T-helper 9 cell (primary cell): ENCODE measurements at places on chromosomes 6 and 20.
A peak's percentile ranks its signal among the peaks of the same experiment; 100 is the strongest.

DNA sequence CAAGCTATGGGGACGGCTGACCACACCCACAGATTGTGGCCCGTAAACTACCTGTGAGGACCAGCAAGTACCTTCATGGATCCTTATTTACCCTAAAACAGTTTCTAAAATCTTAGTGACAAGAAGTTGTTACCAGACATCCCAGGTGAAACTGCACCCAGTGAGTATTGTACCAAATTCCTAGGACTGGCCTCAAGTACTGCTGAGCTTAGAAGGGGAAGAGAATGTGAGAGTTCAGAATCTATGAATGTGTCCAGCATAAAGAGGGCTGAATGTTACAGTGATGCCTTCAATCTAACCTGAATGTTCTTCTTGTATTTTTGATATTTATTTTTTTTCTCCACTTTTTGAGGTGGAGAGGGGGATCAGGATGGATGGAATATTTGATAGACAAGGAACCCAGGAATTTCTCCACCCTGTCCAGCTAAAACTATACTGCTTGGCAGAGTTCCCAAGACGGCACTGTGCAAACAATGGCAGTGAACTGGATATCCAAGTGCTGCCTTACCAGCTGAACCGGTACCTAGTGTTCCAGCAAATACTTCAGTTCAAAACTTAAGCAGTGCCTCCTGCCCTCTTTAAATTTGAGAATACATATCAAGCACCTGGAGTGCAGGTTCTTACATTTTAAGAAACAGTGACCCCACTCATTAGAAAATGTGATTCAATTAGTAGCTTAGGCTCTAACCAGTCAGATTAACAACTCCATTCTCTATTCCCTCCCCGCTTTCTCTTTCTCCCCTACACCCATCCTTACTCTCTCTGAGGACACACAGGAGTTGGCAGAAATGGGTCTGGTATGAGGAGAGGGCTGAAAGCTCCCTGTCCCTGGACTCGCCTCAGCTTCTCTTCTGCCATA lies 427.3 kb upstream of the FLRT3 start:
- DNase-seq: no peak

DNA sequence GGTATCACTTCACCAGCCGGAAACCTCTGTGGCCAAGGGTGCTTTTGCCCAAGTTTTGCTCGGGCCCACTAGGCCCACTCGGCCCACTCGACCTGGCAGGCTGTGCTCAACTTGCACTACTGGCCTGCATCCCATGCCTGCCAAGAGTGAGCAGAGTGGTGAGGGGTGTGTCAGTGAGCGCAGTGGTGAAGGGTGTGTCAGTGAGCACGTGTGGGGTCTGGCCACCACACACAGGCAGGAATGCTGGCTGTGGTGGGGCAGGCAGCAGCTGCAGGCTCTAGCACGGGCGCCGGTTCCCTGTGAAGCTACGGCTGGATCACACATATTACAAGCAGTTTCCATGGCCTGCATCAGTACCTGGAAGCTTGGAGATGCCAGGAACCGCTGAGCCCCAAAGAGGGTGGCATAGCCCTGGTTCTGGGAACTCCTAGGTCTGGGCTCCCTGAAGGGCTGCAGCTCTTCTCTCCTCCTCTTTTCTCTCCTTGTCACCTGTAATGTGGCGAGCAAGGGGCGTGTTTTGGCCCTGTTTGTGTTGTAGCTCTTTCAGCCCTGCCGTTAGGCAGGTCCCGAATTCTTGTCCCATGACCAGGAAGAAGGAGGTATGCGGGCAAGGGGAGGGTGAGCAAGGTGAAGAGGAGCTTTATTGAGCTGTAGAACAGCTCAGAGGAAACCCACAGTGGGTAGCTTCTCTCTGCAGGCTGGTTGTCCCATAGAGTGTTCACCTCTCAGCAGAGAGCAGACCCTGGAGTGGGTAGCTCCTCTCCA lies 51.0 kb upstream of the CLDN20 start:
- DNase-seq: no peak

DNA sequence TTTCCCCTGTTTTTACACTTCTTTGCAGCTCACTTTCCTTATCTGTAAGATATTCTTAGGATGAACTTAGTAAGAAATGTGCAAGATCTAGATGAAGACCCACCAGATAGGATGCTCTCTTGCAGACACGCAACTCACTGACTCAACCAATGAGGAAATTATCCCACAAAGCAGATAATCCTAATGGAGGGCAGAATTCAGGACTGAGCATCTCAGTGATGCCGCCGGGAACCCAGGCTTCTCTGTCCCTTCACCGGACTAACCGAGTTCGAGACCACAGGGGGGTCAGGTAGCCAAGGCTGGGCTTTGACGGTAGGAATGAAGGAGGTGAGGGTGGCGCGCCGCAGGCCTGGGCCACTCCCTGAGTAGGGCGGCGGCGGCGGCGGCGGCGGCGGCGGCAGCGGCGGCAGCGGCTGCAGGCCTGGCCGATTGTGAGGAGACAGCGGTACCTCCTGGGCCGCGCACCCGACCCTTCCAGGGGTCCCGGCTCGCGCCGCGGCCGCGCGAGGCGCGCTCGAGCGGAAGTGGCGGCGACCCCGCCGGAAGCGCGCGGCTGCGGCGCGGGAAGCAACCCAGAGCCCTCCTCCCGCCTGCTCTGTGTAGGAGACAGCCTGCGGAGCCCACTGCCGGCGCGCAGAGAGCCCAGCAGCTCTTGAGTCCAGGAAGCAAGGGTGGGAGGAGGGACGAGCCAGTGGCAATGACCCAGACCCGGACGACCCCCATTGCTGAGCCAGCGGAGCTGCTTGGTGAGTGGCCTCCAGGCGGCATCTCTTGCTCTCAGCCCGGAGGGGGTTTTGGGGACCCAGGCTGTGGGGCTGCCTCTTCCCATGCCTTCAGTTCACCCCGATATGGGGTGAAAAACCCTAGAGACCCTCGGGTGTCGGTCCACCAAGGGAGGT lies at the start of gene KHDC1:
TSS of gene KHDC1 (minus strand) at position 526 of the 899 bp plus-strand sequence. CDS start 20,679 bp downstream, outside the sequence.
- peak; percentile 38 for DNase-seq

DNA sequence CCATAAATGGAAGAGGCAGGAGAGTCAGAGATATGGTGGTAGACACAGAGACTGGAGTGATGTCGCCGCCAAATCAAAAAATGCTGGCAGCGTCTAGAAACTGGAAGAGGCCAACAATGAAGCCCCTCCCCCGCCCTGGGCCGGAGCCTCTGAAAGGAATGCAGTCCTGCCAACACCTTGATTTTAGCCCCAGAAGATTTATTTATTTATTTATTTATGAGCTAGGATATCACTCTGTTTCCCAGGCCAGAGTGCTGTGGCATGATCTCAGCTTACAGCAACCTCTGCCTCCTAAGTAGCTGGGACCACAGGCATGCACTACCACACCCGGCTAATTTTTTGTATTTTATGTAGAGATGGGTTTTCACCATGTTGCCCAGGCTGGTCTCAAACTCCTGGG lies 82.6 kb upstream of the CCDC167 start:
- DNase-seq: no peak

GRCh38 chr6:40312213-40313015 lies 274.8 kb downstream of the LRFN2 start:
- no peak for DNase-seq

DNA sequence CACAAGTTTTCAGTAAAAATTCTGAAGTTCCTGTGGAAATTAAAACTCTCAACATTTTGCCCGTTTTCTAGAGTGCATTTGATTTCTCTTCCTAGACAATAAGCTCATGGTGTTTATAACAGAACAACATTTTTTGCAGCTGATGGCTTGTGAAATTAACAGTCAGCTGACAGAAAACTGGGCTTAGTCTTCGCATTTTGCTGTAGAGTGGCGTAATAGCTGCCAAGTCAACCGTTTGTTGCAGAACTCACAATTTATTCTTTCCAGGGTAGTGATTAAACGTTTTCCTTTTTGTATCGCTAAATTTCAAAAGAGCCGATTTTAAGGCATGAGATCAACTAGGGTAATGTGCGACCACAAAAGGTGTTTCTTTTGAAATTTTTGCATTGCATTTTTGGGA lies 1.4 kb downstream of the SPO11 start:
- DNase-seq: no peak

DNA sequence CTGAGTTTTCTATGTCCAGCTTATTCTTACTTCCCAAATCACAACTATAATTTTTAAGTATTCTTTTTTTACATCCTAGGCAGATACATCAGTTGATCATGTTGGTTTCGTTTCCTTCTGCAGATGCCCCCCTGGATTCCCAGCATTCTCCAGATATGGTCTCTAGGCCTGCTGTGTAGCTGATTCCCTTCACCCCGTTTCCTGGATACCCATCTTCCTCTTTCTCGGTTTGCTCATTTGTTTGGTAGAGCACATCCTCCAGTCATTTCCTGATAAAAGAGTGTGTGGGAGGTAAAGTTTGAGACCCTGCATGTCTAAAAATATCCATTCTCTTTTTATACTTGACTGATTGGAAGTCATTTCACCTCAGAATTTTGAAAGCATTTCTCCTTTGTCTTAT lies 66.4 kb downstream of the ANKS1A start:
- no peak for DNase-seq

DNA sequence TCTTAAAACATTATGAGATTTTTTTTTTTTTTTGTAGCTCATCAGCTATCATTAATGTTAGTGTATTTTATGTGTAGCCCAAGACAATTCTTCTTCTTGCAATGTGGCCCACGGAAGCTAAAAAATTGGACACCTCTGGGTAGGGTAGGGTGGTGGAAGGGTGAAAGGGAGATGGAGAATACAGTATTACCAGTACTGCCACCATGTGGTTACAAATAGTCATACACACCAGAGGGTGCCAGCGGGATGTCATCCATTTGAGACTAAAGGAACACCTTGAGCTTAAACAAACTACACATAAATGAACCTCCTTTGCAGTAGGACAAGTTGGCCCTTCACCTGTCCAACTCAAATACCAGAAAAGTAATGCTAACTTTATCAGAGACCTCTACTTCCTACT lies 601.9 kb downstream of the HTR1B start:
- DNase-seq: no peak

GRCh38 chr6:35302604-35303241 lies 5.1 kb downstream of the DEF6 start:
- peak; percentile 80 for DNase-seq

DNA sequence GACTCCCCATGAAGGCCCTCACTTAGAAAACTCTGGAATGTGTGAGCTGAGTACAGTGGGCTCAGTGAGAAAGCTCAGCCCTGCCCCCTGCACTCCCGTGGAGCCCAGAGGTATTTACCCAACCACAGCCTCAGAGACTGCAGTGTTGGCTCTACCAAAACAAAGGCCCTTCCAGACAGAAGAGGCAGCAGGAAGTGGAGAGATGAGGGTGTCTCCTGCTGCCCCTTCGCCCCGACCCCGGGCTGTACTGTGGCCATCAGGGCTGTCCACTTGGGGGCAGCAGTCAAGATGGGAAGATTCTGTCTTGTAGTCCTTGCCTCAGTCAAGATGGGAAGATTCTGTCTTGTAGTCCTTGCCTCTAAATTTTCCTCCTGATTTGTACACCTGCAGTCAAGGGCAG lies 341.3 kb downstream of the TAF4 start:
- no peak for DNase-seq

DNA sequence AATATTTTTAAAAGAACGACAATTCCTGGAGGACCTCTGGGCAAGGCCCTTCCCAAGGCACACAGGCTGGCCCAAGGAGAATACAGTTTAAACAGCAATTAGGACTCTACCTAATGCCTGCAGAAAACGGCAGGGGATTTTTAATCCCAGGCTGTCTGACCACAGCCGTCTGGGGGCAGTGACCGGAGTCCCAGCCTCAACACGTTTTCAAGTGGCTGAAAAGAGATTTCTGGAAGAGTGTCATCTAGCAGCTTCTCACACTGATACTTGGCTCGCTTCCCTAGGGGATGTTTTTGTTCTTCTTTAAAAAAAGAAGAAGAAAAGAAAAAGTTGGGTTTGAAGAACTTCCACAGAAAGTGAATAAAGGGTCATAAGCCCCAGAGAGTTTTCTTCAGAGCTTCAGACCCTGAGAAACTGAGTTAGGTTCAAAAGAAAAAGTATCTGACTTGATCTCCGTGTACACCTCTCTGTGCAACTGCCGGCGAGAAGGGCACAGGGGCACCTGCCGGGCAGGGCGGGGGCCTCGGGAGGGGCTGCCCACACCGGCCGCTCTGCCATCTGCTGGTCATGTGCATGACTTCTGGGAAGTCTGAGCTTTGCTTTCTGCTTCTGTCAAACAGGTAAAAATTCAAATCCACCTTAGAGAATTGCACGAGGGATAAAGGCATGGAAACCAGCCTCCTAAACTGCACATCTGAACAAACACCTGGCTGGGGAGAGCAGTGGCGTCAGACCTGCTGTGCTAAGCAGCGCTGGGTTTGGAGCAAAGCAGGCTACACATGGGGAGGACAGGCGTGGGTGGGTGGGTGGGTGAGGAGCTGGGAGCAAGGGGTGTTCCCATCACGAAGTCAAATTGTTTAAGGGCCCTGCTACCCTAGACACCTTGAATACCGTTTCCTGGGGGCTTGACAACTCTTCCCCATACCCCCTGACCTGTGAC lies 33.0 kb downstream of the RRBP1 start:
- no peak for DNase-seq

- no peak for DNase-seq
These were observed 509.9 kb downstream of the TENT5A start for GRCh38 chr6:81242624-81243023.

GRCh38 chr6:2257363-2257762 lies 12.0 kb upstream of the GMDS start:
- no peak for DNase-seq

DNA sequence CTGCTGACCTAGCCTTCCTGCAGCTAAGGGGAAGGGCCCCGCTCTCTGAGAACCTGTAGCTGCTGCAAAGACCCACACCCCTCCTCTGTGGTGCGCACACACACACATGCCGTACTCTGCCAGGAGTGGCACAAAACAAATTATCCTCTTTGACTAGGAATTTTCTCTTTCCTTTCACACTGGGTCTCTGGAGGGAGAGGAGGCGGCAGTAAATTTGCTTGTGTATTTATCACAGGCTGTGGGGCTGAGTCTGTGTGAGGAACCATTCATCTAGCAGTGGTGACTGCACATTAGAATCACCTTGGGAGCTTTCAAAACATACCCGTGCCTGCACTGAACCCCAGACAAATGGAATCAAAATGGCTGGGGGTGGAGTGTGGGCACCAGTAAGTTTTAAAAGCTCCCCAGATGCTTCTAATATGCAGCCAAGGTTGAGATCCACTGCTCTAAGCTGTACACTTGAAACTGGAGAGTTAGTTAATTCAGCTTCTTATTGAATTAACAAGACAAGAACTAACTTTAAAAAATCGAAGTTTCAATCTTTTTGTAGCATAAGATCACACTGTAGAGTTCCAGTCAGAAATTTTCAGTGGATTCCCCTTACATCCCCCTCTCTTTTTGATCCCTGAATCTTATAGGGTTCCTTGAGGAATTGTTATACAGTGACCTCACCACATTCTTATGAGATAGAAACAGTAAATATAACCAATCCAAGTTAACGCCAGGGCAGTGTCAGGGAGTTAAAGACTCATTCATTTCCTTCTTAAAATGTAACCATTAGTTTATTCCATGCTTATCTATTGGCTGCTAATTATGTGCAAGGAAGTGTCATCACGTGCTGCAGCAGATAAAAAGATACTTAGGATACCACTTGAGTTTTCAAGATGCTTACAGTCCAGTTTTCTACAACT lies 29.8 kb upstream of the GMDS start:
- no peak for DNase-seq

GRCh38 chr6:36249536-36249935 lies 20.3 kb upstream of the PNPLA1 start:
- no peak for DNase-seq
